ENCODE measurements at places on chromosomes 5 and 9. TPM values are rescaled to one million over a fixed set of nuclear protein-coding genes. Genes with fewer than 3 reads are reported as not detected.

Gene SNCB
- total RNA-seq, result 10.1 TPM

Gene ANKH
- 50.7 TPM for total RNA-seq

Gene SLC4A9
- total RNA-seq, result not detected

Gene SLC34A3
- total RNA-seq, result not detected

Gene TIMD4
- not detected for total RNA-seq

Gene ZNF354C
- total RNA-seq, result 38.3 TPM

Gene TMEM252
- not detected for total RNA-seq

Gene PCDHB2
- total RNA-seq, result 8.3 TPM

Gene STK32A
- total RNA-seq, result 17.7 TPM

Gene FBP1
- total RNA-seq, result 1.9 TPM

Gene CARD9
- 7.9 TPM for total RNA-seq

Gene MSX2
- total RNA-seq, result 0.82 TPM

Gene SMIM27
- total RNA-seq, result 3.3 TPM

Gene TAF11L5
- total RNA-seq, result not detected

Gene OR1Q1
- total RNA-seq, result not detected

Gene CACFD1
- 19.4 TPM for total RNA-seq

Gene TLX3
- not detected for total RNA-seq

Gene PDGFRB
- 181 TPM for total RNA-seq

Gene CD274
- total RNA-seq, result 1.4 TPM

Gene GALNT10
- 29.1 TPM for total RNA-seq

Gene GPR151
- not detected for total RNA-seq

Gene FSTL4
- total RNA-seq, result 10.0 TPM

Gene PKD2L2
- not detected for total RNA-seq

Gene MLANA
- 27.2 TPM for total RNA-seq

Gene REEP2
- 29.5 TPM for total RNA-seq

Gene ARHGEF28
- 30.0 TPM for total RNA-seq

Gene TMEM174
- total RNA-seq, result not detected

Gene TMEFF1
- total RNA-seq, result 29.2 TPM

Gene RLN2
- not detected for total RNA-seq

Gene SHC3
- total RNA-seq, result 4.4 TPM

Gene RGP1
- total RNA-seq, result 21.8 TPM

Gene DNAJC21
- 44.5 TPM for total RNA-seq

Gene MRNIP
- 55.3 TPM for total RNA-seq

Gene TICAM2
- total RNA-seq, result 2.4 TPM

Gene KCNIP1
- 10.1 TPM for total RNA-seq

Gene C9orf50
- 0.71 TPM for total RNA-seq

Gene SPATA31C1
- total RNA-seq, result not detected

Gene LRRC14B
- 4.1 TPM for total RNA-seq

Gene GPR150
- not detected for total RNA-seq

Gene CATSPER3
- total RNA-seq, result not detected

Gene CXCL14
- total RNA-seq, result 63.1 TPM

Gene NUDT2
- total RNA-seq, result 20.2 TPM

Gene FAXDC2
- 23.8 TPM for total RNA-seq

Gene IRX2
- total RNA-seq, result 11.8 TPM

Gene CCNO
- total RNA-seq, result 0.27 TPM

Gene COL27A1
- 34.6 TPM for total RNA-seq

Gene PCDHGA12
- total RNA-seq, result 12.6 TPM

Gene PHYHD1
- 19.4 TPM for total RNA-seq

Gene FCN1
- 4.9 TPM for total RNA-seq

All from camera-type eye (tissue), 1 donor.